Peyer's patch (tissue), 4 donors: ENCODE measurements at places on chromosomes 16 and 17.

DNA sequence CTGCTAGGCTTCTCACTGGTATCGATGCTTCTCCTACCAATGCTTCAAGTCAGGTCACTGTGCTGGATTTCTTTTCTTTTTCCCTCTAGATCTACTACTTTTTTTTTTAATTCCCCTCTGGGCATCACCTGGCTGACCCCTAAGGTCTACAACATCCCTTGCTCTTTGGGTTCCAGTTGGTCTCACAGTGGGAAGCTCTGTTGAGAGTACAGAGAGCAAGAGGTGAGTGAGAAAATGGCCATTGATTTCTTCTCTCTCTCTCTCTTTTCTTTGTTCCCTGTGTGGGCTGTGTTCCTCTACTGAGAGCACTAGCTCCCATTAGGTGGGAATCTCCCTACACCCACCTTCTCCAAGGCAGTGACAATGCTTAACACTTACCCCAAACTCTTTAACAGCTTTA is 413.4 kb downstream of the KCNJ2 start:
- DNase-seq: no peak

DNA sequence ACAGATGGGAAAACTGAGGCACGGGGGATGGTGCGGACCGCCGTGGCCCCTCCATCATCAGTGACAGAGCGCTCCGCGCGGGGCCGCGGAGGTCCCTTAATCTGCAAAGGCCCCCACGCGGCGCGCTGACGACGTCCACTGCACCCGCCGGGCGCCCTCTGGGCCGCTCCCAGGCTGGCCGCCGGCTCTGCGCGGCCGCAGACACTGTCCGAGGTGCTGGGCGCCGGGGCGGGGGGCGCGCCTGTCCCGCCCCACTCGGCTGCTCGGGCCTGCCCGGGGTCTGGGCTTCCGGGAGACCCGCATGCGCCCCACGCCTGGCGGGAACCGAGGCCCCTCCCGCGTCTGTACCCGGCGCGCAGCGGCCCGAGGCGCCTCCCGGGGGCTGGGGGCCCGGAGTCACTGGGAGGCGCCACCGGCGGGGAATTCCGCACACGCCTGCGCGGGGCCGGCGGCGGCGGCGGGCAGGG is 550 bp upstream of the RNF213 start:
- DNase-seq: peak; percentile 83

DNA sequence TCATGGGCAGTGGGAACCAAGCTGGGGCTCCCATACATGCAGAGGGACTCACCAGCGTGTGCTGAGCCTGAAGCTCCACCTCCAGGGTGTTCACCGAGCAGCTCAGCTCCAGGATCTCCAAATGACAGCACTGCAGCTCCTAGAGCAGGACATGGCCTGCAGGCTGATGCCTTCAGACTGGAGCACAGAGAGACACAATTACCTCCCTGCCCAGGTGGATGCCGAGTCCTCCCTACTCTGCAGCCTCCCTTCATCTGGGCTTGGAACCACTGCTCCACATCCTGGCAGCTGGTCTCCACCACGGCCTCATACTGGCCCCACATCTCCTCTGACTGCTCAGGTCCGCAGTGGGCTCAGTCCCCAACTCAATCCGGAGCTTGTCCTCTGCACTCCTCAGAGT is 8.2 kb upstream of the KRT38 start:
- DNase-seq: no peak

- DNase-seq: no peak
Measured at GRCh38 chr17:76841776-76842405, 26.3 kb upstream of the MGAT5B start.

GRCh38 chr17:56173026-56173425 is 19.8 kb downstream of the ANKFN1 start:
- DNase-seq: no peak

DNA sequence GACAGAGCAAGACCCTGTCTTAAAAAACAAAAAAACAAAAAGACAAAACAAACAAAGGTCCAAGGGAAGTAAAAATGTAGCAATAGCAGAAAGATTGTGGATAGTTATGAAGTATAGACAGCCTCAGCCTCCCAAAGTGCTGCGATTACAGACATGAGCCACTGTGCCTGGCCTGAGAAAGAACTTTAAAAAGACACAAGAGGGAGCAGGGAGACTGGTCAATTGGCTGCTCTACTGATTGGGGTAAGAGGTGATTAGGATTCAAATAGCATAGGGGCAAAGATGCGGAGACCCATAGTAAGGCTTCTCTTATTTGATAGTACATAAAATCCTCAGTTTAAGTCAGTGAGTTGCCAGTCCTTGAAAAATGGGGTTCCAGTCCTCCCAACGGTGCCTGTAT is 518.2 kb upstream of the GOT2 start:
- DNase-seq: no peak
